Coronary artery (tissue), 2 donors: ENCODE measurements at places on chromosomes 4 and X.

- DNase-seq, result no peak
These were observed 964 bp upstream of the GPR82 start for GRCh38 chrX:41722816-41723618.

- DNase-seq, result no peak
These were observed 20.4 kb upstream of the TBC1D9 start for GRCh38 chr4:140776556-140776955.

DNA sequence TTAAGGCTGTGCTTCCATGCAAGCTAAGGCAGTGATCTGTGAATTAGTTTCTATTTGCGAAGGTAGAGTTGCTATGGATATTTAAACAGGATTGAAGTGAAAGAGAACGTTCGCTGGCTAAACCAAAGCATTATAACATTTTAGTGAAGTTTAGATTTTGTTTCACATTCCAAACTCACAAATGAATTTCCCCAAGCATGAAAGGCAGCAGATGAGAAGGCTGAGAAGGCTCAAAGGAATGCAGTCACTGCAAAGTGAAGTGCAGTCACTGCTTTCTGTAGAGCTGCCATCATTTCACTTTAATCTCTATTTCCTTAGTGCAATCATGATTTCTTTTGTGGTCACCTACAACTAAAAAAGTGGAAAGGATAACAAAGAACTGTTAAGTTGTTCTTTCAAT, 334.7 kb upstream of the NR3C2 start:
- DNase-seq, result no peak

DNA sequence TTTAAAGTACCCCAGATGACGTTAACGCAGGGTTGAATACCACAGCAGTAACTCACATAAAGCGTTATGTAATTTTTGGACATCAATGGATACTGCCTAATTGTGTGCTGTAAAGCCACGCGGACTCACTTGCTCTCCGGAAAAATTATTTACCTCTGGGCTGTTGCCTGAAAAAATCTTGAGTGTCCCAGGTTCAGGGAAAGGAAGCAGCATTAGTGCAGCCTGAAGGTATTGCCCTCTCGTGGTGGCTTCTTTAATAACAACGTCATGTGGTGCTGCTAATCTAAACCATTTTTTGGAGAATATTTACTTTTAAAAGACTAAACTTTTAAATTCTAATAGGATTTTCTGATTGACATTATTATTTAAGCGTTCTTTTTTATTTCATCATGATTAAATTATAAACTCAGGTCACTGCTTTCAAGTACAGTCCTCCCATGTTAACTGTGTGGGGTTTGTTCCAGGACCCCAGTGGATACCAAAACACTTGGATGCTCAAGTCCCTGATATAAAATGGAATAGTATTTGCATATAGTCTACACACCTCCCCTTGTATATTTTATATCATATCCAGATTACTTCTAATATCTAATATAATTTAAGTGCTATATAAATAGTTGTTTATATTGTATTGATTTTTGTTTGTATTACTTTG, 384.8 kb downstream of the FAM133A start:
- no peak for DNase-seq

- DNase-seq, result no peak
These were observed 912.6 kb upstream of the LCORL start for GRCh38 chr4:18934197-18934596.

- DNase-seq, result no peak
These were observed 97.2 kb upstream of the EOLA2 start for GRCh38 chrX:150035531-150035930.

DNA sequence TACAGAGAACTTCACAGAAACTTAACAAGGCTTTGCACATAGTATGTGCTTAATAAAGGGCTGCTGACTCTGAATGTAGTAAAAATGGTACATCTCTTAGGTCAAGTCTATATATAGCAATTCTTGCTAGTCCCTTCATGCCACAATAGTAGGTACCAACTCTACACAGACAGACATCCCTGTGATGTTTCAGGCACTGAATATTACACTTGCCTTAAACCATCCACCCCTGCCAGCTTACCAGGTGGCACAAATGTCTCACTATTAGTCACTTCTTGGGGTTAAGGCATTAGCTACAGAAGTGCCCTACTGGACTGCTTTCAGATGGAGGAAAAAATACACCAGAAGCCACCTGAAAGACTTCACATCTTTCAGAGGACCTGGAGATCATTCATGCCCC, 86.3 kb upstream of the CITED1 start:
- DNase-seq, result no peak

DNA sequence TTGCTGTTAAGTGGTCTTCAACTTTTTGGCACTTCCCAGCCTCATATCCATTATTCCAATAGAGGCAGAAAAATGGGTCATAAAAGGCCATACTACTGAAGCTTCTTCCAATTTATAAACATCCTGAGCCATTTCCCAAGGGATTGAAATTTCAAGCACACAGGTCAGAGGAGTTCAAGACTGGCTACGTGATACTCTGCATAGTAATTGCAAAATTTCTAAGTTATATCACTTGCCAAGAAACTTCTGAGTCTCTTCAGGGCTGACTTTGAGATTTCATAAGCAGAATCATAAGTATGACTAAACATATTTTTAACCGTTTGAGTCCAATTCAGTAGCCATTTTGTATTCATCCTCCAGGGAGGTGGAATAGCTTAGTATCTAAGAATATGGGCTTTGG, 75.6 kb upstream of the RXFP1 start:
- DNase-seq, result no peak

- no peak for DNase-seq
These were observed 20.2 kb downstream of the PRSS48 start for GRCh38 chr4:151297170-151297569.

DNA sequence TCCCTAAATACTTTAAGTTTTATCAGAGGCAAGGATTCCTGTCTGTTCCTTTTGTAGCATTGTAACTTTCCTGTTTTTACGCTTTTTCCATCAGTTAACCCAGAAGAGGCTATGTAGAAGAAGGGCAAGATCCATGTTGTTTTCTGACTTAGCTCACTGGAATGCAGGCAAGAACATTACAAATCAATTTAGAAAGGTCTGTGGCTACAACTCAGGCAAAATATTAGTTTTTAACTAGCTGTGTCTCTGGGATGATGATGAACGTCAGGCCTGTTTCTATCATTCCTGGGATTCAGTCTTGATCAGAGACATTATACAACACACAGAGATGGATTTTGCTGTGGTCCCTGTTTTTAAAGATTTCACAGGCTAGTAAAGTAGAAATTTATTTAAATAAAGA, 813.0 kb upstream of the POU3F4 start:
- DNase-seq, result no peak

DNA sequence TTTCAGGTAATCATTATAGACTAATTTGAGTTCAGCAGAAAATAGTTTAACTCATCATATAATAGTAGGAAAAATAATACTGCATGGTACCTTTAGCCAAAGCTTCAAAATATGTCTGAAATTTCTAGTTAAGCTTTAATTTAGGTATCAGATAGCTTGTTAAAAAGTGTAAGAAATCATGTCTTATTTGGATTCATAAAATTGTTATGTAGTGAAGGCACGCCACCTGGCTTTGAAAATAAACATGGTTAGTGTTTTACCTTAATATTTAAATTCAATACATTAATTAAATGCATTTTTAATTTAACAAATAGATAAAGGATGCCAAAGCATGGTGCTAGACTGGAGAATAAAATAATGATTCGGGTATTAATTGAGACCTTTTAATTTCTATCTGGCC, 211.4 kb downstream of the FSTL5 start:
- DNase-seq, result no peak

- no peak for DNase-seq
These were observed 704 bp upstream of the SEPSECS start for GRCh38 chr4:25160714-25161592.

GRCh38 chr4:52684896-52685295, 25.8 kb upstream of the USP46 start:
- DNase-seq, result no peak

GRCh38 chrX:66200855-66201795, 37.1 kb downstream of the HEPH start:
- no peak for DNase-seq

DNA sequence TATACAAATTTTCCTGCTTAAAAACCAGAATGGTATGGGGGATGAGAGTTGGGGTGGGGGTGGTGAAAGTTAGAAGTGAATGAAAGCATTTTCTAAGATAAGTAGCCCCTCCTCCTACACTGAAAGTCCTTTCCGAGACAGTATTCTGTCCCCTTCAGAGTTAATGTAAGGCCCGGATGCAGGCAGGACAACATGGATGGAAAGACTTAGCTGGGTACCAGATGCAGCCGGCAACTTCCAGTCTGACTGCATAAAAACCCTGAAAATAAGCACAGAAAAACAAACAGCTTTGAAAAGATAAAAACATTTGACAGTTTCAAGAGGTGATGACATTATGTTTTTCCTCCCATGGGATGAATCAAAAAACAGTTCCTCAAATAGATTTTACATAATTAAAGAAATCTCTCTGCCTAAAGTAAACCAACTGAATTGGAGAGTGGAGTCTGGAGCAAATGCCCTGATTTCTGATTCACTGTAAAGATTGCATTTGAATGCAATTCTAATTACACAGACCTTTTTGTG, 196.3 kb downstream of the GPAT3 start:
- DNase-seq, result no peak

- no peak for DNase-seq
These were observed 56.0 kb downstream of the NUDT11 start for GRCh38 chrX:51440365-51440764.

- DNase-seq, result no peak
These were observed at the start of gene TENT5D for GRCh38 chrX:80420147-80420546. Gene TENT5D, plus strand, starts transcription at chrX:80420447. Its CDS starts 22,093 bp downstream, at chrX:80442540.

DNA sequence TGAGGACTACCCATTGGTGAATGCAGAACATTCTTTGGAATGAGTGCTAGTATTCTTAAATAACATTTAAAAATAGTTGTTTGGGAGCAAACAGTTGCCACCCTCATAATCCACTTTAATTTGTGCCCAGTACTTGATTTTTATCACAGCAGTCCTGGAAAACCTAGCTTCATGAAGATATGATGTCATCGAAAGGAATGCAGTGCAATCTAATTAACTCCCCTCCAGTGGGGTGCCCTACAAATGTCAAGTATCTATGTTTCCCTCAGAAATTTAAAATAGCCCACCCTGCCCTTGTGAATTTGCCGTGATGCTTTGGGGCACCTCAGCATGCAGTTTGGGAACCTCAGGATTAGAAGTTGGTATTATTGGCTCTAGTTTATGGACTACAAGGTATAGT, 5.4 kb downstream of the RAB9A start:
- DNase-seq, result no peak

DNA sequence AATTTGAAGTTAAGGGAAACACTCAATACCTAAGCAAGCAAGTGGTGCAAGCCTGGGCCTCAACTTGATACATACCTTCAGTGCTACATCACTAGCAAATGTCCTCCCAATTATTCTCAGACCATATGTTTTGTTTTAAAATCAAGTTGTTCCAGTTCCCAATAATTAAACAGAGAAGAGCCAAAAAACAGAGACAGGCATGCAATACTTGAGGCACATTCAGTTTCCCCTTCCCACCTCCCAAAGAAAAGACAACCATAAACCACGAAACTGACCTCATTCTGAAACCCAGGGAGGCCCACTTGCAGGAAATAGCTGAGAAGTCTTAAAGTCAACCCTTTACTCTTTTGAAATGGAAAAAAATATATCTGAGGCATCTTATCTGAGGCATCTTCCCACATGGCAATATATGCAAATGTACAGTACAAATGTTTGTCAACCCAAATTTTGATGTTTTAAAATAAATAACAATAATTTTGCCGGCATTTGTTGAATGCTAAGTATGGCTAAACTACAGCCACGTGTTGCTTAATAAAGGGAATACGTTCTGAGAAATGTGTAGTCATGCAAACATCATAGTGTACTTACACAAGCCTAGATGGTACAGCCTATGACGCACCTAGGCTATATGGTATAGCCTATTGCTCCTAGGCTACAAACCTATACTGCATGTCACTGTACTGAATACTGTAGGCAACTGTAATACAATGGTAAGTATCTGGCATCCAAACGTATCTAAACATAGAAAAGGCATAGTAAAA, 147.5 kb downstream of the TSPAN5 start:
- DNase-seq, result no peak

GRCh38 chr4:8181844-8182243, 17.2 kb upstream of the SH3TC1 start:
- no peak for DNase-seq

- no peak for DNase-seq
These were observed 855.3 kb downstream of the PCDH7 start for GRCh38 chr4:31575504-31575903.

- DNase-seq, result no peak
These were observed 148.8 kb upstream of the TBL1X start for GRCh38 chrX:9316096-9316495.

- DNase-seq, result no peak
These were observed 849.6 kb upstream of the POU3F4 start for GRCh38 chrX:82658492-82658891.

DNA sequence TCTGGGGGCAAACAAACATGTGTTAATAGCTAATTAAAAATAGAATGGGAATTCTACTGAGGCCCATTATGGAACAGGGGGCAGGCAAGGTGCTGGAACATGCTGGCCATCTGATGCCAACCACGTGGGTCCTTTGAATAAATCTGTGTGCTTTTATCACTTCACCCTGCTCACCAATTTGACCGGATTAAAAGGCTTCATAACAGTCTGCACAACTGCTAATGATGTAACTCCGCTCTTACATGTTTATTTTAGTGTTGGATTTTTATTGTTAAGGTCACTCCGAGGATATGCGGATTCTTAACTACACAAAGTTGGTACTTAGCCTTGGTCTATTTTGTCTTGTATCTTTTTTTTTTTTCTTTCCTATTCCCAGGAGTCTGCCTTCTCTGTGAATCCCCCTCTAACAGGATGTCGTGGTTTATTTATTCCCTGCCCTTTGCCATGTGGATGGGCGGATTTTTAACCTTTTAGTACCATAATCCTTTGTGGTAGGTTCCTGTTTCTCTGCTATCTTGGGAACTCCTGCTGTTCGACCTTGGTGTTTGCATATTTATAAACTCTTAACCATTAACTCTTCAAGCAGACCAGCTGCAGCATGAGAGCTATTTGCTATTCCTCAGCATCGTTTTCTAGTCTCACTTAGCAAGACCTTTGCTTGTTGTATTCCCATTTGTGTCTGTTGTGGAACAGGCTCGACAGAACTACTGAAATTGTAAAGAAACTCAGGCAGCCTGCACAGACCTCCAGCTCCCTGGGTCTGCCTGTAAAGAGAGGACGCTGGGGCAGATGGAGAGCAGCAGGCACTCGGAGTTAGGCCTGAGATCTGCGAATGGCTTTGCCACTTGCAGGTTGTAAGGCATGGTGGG, 38.0 kb downstream of the TRIM2 start:
- DNase-seq, result no peak

- DNase-seq, result no peak
These were observed 3.1 kb downstream of the MTMR1 start for GRCh38 chrX:150696331-150696730.

- DNase-seq, result no peak
These were observed 260.7 kb upstream of the GIMD1 start for GRCh38 chr4:106629268-106629625.

GRCh38 chr4:80045786-80046185, 27.2 kb downstream of the ANTXR2 start:
- DNase-seq, result no peak

GRCh38 chr4:19829101-19829500, 422.6 kb upstream of the SLIT2 start:
- no peak for DNase-seq
